IMR-90 (cell line): ENCODE measurements at places on chromosomes 2 and 18.

- peak; percentile 35 for DNase-seq
Measured at GRCh38 chr2:163319006-163319405, 416.8 kb downstream of the FIGN start.

GRCh38 chr2:238710032-238710735 is 137.7 kb upstream of the TWIST2 start:
- peak; percentile 24 for DNase-seq

DNA sequence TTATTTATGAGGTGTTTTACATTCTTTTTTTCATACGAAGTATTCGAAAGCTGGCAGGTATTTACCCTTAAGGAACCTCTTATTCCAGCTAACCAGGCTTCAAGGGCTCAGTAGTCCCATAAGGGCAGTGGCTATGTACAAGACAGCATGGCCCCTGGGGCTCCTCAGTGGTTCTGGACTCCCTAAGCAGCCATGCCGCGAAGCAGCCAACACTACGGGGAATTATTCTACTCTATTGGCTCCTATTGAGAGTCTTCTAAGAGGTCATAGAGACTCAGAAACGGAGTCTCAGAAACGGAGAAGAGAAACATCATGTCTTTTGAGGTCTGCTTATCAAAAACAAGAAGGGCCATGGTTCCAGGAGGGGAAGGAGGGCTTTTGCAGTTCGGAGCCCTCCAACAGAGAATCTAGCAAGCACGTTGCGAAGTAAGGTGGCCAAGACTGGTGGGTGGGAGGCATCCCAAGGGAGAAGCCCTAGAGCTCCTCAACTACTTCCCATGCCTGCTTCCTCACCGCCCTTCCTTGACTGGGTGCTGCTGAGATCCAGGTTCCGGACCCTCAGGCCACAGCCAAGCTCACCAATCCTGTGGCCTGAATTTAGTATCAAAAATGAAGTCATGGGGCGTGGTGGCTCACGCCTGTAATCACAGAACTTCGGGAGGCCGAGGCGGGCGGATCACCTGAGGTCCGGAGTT is 109.7 kb downstream of the INO80D start:
- DNase-seq = no peak

- peak; percentile 61 for DNase-seq
Measured at GRCh38 chr18:61502472-61502871, 169.2 kb downstream of the CDH20 start.

DNA sequence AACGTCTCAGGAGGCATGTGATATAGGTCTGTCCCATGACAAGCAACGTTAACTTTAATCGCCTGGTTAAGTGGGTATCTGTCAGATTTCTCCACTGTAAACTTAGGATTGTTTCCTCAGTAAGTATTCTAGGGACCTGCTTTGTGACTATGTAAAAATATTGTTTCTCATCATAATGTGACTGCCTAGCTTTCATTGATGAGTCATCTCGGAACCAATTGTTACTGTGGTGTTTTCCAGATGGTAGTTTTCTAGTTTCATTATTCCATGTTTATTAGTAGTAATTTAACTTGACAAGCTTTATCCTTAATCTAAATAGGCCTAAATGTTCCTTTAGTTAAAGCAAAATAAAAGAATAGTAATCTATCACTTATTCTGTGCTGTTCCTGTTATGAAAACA is 28.2 kb upstream of the GATA6 start:
- DNase-seq = no peak

DNA sequence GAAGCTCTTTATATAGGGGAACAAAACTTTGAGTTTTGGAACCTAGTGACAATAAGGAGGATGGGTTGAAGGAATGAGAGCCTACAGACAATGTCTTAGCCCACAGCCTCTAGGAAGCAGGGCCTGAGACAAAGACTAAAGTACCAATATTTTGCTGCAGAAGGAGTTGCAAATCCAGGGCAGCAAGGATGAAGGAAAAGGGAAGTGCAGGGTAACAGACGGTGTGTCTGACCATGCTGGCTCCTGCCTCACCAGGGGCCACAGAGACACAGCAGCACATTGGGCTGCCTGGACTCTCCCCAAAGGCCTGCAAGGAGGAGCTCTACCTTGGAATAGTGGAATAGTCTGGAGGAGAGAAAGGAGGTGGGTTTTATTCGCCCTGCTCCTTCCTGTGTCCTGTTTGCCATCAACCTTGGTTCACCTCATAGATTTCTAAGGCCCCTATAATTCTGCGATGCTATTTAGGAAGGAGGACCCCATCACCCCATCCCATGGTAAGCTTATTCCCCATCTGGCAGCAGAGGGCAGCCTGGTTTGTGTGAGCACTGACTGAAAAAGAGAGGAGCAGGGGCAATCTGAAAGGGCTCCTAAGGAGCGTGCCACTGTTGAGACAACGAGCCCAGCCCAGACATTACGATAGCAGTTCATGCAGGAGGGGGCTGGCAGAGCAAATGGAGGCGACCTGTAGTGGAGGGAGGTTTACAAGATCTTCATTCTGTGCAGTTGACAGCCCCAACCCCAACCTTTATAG is 143.4 kb downstream of the MGAT5 start:
- DNase-seq = no peak

- no peak for DNase-seq
Measured at GRCh38 chr2:211611061-211611518, 927.5 kb downstream of the ERBB4 start.

DNA sequence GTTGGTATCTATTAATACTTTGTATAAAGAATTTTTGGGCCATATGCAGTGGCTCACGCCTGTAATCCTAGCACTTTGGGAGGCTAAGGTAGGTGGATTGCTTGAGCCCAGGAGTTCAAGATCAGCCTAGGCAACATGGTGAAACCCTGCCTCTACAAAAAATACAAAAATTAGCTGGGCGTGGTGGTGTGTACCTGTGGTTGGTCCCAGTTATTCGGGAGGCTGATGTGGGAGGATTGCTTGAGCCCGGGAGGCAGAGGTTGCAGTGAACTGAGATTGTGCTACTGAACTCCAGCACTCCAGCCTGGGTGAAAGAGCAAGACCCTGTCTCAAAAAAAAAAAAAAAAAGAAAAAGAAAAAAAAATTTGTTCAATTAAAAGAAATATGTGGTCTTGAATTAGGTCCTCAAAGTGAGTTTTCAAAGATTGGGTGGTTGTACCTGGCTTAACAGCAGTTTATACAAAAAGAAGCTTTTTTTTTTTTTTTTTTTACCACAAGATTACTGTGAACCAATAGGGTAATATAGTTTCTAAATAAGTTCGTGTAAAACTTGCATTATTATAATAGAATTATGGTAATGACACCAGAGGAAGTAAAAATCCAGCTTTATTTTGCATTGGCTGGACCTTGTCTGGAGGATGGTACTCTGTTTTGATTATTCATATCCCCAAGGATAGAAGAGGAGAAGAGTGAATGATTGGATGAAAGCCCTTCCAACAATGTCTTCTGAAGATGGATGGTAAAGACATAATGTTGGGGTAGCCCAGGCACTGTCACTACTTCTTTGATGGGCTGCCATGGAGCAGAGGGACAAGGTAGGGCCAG is 210.3 kb downstream of the MYCN start:
- no peak for DNase-seq

DNA sequence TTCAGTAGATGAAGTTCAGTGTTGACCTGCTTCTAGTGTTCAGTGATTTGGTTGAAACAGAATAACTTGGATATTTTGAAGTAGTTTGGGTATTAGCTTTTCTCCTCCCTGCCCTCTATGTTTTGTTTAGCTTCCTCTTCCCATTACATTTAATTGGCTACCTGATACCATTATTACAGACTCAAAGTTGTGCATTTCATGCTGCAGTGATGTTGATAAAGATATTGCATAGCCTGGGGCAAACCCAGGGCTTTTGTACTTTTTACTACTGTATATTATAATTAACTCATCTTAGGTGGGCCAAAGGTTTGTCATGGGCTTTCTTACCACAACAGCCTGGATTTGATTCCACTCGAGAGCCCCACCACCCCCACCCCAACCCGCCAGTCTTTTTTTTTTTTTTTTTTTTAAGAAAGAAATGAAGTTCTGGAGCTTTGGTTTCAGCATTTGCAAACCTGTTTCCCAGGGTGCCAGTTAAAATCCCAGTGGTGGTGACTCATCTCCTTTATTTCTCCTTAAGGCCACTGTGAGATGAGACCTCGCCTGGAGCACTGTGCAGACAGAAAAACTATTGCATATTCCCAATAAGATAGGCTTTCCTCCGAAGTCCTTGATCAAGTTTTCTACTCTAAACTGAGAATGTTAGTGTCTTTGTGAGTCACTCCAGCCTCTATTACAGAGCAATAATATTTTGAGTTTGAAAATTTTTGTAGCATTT is 393.7 kb upstream of the FANCL start:
- DNase-seq = no peak

DNA sequence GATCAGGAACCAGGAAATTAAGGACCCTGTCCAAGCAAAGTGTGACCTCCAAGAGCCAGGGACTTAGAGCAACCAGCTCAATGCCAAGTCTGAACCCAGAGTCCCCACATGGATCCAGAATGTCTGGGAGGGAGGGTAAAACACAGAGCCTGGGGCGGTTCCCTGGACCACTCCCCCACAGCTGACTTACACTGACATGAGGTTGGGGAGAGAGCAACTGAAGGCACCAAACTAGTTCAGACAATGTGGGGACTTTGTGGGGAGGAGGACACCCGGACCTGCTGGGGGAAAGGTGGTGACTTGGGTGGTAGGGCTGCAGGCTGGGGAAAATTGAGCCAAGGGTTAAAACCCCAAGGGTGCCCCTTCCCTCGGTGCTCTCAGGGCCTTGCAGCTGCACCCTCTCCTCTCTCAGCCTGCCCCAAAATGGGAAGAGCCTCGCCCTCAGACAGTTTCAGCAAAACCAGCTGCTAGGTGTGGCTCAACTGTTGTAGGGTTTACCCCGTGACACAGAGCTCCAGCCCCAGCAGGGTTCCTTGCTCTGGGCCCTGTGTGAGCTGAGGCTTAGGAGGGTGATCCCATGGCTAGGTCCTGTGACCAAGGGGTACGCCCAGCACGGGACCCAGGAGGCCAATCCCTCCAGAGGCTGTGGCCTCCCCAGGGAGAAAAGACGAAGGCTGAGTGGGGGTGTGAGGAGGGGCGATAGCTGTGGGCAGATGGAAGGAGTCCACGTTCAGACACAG is 28.6 kb downstream of the MARCO start:
- DNase-seq = no peak

DNA sequence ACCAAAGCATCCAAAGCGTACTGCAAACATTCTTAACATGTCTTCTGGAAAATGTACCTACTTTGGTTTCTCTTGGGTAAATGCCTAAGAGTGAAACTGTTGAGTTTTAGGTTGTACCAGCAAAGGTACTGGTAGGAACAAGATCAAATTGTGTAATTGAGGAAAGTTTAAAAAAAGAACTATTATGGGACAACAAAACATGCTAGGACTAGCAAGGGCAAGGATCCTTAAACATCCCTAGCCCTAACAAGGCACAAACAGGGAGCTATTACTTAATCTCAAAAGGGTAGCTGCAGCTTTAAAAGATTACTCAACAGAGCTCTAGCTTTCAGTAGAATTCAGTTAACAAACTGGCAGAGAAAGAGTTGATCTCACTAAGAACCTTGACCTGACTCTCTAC is 56.0 kb upstream of the GRB14 start:
- no peak for DNase-seq

- no peak for DNase-seq
Measured at GRCh38 chr2:234130777-234131181, 80.3 kb downstream of the SPP2 start.

GRCh38 chr2:102439065-102439695 is 16.2 kb downstream of the IL18RAP start:
- peak; percentile 74 for DNase-seq

- DNase-seq = no peak
Measured at GRCh38 chr2:41127351-41127750, 675.5 kb upstream of the SLC8A1 start.

DNA sequence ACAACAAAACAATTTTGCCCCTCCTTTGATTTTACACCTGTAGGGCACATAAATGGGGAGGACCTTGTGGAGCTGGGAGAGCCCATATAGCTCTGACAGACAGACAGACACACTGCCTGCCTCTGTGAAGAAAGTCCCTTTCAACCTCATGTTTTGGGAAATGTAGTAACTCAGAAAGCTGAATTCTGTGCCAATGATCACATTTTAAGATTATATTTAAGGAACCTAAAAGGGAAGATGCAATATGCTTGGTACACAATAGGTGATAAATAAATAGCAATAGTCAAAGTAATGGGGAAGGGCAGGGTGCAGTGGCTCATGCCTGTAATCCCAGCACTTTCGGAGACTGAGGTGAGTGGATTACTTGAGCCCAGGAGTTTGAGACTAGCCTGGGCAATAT is 446.4 kb upstream of the ID2 start:
- no peak for DNase-seq

GRCh38 chr2:154692927-154693326 is 5.6 kb upstream of the KCNJ3 start:
- no peak for DNase-seq
